Amniotic stem cell (primary cell): ENCODE measurements at places on chromosomes 7 and 10.

- no peak for DNase-seq
Measured at GRCh38 chr10:101682172-101682825, 12.7 kb downstream of the FBXW4 start.

GRCh38 chr10:10294881-10295529 lies 722.7 kb upstream of the CELF2 start:
- DNase-seq = no peak

GRCh38 chr10:1575481-1576244 lies 161.7 kb downstream of the ADARB2 start:
- no peak for DNase-seq

GRCh38 chr7:76054123-76055120 lies 6.5 kb downstream of the MDH2 start:
- DNase-seq = no peak

- no peak for DNase-seq
Measured at GRCh38 chr10:71432956-71433767, 36.4 kb downstream of the CDH23 start.

- no peak for DNase-seq
Measured at GRCh38 chr10:132546567-132547420, 9.2 kb downstream of the INPP5A start.

DNA sequence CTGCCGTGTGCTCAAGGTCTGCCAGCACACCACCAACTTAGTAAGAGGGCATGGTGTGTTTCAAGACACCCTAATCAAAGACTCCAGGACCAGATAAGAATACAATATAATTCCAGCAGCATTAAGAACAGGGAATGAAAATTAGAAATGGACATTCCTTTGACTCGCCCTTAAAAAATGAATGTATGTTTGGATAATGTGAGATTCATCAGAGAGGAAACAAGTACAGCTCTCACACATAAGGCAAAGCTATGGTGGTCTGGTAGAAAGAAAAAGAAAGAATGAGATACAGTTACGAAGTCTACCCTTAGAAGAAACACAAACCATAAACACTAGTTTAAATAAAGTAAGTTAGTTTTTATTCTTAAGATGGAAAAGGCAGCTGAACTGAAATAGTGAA lies 174.8 kb upstream of the ANK3 start:
- no peak for DNase-seq

- no peak for DNase-seq
Measured at GRCh38 chr7:83610649-83611304, 38.2 kb downstream of the SEMA3E start.

- no peak for DNase-seq
Measured at GRCh38 chr10:123965973-123966895, 74.6 kb upstream of the CPXM2 start.

GRCh38 chr7:133957845-133958244 lies 169.3 kb upstream of the LRGUK start:
- DNase-seq = no peak

DNA sequence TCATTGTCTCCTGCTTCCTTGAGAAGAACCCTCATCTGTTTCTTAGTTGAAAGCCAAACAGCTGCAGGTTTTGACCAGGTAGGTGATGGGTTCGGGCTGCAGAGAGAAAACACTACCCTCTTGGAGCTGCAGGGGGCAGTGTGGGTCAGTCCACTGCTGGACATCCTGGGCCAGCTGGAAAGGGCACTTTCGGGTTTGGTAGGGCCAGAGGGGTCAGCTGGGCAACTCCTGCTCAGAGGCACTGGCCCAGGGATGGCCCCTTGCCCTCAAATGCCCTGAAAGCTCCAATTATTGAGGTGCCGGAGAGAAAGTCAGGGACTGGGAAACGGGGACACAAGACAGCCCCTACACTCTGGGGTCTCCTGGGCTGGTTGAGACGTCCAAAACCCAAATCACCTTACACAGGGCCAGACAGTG lies 90.7 kb downstream of the MKI67 start:
- DNase-seq = no peak
